ENCODE measurements at places on chromosomes 11 and 22.

- DNase-seq, result no peak
Observed at GRCh38 chr22:32217465-32217864, 12.6 kb upstream of the RFPL2 start.

- DNase-seq, result no peak
Observed at GRCh38 chr11:79414644-79415317, 26.0 kb downstream of the TENM4 start.

GRCh38 chr11:108693852-108694251 lies 29.0 kb downstream of the DDX10 start:
- DNase-seq, result no peak

DNA sequence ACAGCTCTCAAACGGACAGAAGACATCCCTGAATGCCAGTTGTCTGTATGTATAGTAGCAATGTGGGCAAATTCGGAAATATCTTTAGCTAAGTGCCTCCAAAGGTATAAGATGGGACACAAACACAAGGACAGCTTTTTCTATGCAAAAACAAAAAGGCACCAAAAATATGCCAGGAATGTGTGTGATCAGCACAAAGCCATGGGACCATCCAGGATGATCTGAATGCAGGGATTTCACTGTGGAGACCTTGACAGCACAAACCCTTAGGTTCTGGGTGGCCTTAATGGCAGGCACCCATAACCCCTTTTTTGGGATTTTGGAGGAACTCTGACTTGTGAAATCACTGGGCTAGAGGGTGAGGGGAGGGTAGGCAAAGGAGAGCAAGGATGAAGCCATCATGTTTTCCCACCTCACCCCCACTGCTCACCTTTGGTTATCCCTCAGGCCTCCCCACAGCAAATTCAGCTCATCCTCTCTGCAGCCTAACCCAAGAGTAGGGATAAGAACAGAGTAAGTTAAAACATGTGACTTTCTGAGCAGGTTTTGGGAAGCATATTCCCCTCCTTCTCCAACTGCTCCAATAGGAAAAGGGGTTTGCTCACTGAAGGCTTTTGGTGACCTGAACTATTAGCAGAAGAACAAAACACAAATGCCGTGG lies 154.6 kb downstream of the SNX19 start:
- no peak for DNase-seq

- DNase-seq, result no peak
Observed at GRCh38 chr22:36374603-36375024, 13.2 kb downstream of the MYH9 start.

DNA sequence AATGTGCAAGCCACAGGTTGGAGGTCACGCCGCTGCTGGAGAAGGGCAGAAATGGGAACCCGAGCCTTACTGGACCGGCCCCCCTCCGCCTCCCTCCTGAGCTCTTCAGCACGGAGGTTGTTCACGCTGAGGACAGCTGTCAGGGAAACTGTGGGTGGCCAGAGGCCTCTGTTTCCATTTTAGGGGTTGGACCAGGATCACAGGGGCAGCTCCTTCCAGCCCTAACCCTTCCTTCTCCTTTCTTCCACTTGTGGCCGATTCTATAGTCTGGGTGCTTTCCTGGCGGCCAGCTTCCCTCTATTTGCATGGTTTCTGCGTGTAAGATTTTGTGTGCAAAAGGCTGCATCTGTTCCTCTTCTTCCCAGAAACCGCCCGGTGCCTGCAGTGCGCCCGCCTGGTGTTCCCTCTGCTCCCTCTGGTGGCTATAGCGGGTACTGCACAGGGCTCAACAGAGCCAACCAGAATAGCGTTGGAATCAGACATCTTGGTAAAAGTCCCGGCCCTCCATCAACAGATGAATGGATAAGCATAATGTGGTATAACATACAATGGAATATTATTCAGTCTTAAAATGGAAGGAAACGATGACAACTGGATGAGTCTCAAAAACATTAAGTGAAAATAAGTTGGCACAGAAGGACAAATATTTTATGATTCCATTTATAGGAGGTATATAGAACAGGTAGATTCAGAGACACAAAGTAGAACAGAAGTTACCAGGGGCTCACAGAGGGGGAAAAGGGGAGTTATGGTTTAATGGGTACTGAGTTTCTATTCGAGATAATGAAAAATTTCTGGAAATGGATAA lies 8.4 kb upstream of the SLC22A8 start:
- peak; percentile 81 for DNase-seq

DNA sequence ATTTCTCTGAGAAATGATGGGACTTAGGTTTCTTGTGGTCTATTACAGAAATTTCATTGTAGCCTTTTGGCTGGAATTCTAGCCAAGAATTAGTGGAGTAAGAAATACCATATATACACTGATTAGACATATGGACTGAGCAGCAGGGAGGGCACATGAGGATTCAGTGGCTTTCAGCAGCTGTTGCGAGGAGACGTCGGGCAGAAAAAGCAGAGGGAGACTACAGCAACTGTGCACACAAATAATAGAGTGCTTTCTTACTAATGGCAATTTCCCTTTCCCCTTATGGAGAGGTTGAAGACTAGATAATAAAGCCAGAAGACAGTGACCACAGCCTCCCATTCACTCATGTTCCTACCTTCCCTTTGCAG lies 35.4 kb upstream of the CCDC34 start:
- DNase-seq, result no peak

DNA sequence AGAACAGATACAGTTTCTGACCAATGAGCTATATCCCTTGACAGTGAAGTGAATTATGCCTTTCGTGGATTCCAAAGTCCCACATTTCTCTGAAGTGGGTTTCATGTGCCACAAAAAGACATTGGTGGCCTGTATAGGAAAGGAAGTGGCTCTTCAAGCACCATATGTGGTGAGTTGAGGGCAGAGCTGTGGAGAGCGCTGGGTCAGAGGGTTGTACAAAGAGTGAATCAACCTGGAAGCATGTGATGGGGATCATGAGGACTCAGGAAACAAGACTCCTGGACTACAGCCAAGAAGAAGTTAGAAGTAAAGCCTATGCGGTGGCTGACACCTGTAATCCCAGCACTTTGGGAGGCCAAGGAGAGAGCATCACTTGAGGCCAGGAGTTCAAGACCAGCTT lies 579 bp upstream of the SLC5A4 start:
- no peak for DNase-seq

GRCh38 chr11:121964591-121964990 lies 151.4 kb downstream of the BLID start:
- DNase-seq, result no peak

DNA sequence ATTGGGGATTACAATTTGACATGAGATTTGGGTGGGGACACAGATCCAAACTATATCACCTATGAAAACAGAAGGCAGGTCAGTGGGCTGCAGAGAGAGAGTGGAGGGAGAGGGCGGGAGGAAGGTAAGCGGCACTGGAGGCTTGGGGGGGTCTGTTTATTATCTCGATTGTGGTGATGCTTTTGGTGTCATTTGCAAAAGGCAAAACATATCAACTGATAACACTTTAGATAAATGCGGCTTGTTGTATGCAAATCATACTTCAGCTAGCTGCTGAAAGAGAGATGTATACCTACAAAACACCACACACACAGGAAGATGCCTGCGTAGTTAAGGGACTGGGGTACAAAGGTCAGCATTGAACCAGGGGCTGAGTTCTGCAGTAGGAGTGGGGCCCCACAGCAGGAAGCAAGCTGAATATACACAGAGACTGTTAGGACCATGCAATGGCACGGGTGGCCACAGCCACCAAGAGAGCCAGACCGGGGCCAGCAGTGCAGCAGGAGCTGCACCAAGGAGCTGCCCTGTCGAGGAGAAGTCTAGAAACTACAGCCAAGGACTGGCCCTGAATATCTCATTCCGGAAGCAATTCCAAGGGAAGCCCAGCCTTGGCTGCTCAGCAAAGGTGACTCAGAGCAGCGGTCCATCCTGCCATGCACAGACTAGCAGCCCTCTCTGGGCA lies 23.8 kb upstream of the TOLLIP start:
- no peak for DNase-seq

GRCh38 chr11:122720107-122720881 lies 64.8 kb downstream of the UBASH3B start:
- no peak for DNase-seq

GRCh38 chr22:38870791-38871359 lies 1.1 kb downstream of the CBX6 start:
- DNase-seq, result no peak

- DNase-seq, result no peak
Observed at GRCh38 chr11:110565357-110566336, 135.9 kb downstream of the FDX1 start.

- DNase-seq, result no peak
Observed at GRCh38 chr11:107840129-107840484, 18.5 kb downstream of the SLC35F2 start.

GRCh38 chr11:70471254-70471653 lies 72.9 kb downstream of the CTTN start:
- DNase-seq, result peak; percentile 25

DNA sequence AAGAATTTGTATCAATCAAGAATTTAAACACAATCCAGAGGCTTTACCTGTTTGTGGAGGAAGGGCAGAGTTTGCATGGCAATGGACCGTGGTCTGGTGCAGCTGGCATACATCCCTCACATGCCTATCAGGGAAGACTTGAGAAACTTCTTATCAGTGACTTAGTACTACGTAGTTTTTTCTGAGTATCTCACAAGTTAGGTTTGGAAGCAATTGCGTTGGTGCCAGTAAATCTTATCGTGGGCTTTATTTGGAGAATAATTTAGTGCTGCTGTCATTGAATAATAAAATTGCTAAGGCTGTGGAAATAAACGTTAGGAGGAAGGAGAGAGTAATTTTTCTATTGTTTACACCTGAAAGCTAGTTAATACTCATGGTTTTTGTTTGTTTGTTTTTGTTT lies 72.3 kb downstream of the PRMT3 start:
- DNase-seq, result no peak

DNA sequence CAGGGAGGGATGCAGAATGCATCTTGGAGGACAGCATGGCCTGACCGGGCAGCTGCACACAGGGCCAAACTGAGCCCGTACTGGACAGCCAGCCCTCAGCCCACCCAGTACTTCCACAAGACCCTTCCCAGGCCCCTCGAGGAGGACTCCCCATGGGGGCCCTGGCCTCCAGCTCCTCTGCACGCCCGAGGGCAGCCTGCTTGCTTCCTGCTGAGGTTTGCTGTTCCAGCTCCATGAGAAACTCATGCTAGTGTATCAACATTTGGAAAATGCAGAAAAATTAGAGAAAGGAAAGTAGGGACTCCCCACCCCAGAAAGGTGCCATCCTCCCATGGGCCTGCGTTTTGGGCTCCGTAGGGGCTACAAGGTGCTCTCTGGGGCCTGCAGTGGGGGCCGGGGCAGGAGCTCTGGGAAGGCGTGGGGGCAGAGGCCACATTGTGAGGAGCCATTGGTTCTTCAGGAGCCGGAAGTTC lies 21.3 kb upstream of the CCDC188 start:
- no peak for DNase-seq

DNA sequence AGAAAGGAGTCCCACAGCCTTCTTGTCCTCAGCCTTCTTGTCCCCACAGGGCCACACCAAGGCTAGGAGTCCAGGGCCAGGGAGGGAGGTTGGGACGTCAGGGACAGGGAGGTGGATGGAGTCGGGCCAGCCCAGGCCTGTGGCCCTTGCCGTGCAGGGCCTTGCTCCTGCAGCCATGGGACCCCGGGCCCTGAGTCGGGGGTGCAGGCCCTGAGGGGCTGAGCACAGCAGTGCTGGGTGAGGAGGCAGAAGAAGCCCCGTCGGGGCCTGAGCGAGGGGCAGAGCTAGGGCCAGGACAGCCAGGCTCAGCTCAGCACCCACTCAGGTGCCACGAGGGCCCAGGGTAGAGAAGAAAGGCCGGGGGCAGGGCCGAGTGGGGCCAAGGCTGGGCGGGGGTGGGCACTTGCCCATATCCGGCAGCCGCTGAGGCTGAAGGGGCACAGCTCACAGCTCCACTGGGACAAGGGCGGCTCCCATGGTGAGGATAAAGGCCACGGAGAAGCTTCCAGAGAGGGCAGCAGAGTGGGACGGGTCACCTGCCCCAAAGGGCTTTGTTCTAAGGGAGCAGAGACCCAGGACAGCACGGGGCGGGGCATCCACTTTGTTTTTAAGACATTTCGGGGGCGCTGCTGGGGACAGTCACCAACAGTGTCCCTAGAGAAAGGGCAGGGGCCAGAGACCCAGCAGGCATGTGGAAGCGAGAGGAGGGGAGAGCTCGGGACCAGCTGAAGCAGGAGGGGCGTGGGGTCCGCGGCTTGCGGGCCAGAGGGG lies 3.6 kb downstream of the MLC1 start:
- DNase-seq, result no peak

DNA sequence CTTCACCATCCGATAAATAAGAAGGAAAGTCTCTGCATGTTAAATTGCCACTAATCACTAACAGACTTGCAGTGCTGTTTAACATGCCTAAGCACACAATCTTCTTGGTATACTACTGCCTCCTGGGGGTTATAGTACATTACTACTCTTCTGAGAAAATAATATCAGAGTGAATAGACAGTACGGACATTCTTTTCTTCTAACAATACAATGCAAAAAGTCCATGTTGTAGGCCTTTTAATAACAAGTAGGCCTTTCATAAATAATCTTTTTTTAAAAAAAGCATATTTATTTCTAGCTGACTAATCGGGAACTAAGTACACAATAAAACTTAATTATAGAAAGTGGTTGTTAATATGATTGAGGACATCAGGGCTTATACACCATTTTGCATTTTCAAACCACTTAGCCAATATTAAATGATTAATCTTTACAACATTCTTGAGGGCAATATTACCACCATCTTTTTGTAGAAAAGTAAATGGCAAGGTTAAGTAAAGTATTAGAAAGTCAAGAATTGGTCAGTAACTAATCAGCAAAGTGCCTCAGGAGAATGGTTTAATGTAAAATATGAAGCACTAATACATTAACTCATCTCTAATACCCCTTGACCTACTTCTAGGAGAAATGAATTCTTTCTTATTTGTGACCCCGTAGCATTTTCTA lies 84.7 kb downstream of the TTC28 start:
- DNase-seq, result peak; percentile 78

GRCh38 chr11:79088967-79089366 lies 351.9 kb downstream of the TENM4 start:
- DNase-seq, result no peak

GRCh38 chr11:122673701-122674100 lies 18.2 kb downstream of the UBASH3B start:
- peak; percentile 53 for DNase-seq

DNA sequence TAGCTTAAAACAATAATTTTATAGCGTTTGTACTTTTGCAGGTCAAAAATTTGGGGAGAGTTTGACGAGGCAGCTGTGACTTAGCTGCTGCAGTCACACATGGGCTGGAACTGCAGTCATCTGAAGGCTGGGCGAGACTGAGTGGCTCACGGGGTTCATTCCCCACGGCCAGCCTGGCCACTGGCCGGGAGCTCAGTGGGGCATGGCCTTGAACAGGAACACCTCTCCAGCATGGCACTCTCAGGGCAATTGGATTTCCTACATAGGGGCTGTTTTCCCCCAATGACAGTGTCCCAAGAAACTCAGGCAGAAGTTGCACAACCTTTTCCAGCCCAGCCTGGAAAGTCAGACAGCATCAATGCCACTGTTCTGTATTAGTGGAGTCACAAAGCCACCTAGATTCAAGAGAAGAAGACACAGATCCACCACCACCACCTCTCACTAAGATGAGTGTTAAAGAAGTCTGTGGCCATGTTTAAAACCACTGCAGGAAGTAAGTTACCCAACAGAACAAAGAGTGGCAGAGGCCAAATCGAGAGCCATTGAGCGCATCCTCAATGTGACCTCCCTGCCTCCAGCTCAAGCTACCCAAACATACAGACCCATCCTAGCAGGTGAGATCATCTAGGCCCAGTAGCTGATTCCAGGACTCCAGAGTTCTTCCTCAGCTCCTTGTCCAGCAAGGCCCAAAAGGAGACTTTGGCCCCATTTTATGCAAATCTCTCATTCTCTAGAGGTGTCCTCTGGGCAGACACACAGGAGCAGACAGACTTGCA lies 618.7 kb upstream of the CADM1 start:
- DNase-seq, result no peak

GRCh38 chr22:47175151-47176025 lies 412.9 kb downstream of the TBC1D22A start:
- no peak for DNase-seq

All from NAMALWA (cell line).